Mesothelial cell of epicardium (in vitro differentiated cells): ENCODE measurements at places on chromosomes 3 and 15. TPM values are rescaled to one million over a fixed set of nuclear protein-coding genes. Genes with fewer than 3 reads are reported as not detected.

SLC41A3 gene
- total RNA-seq: 58.7 to 64.9 TPM (median 62.4 TPM) in 3 replicates

NANOGP8 gene
- total RNA-seq: 0.86 to 1.2 TPM (median 0.91 TPM) in 3 replicates

SPTBN5 gene
- total RNA-seq: 2.1 to 2.7 TPM (median 2.3 TPM) in 3 replicates

CHST13 gene
- not detected in 3 replicates for total RNA-seq

GUCA1C gene
- not detected in 3 replicates for total RNA-seq

LRRIQ4 gene
- 0.11 to 0.31 TPM (median 0.16 TPM) in 3 replicates for total RNA-seq

ARGFX gene
- not detected in 3 replicates for total RNA-seq

SPINK8 gene
- total RNA-seq: not detected in 3 replicates

ANO10 gene
- 27.1 to 30.5 TPM (median 29.8 TPM) in 3 replicates for total RNA-seq

RYR3 gene
- 2.9 to 3.8 TPM (median 2.9 TPM) in 3 replicates for total RNA-seq

TICRR gene
- 9.1 to 10.2 TPM (median 9.9 TPM) in 3 replicates for total RNA-seq

HIGD2B gene
- total RNA-seq: not detected in 3 replicates

ROBO2 gene
- 82.3 to 90.3 TPM (median 82.4 TPM) in 3 replicates for total RNA-seq

PODXL2 gene
- 25.5 to 29.7 TPM (median 27.1 TPM) in 3 replicates for total RNA-seq

IL5RA gene
- total RNA-seq: not detected in 3 replicates

ITGA11 gene
- 2.3 to 3.5 TPM (median 2.7 TPM) in 3 replicates for total RNA-seq

DNA sequence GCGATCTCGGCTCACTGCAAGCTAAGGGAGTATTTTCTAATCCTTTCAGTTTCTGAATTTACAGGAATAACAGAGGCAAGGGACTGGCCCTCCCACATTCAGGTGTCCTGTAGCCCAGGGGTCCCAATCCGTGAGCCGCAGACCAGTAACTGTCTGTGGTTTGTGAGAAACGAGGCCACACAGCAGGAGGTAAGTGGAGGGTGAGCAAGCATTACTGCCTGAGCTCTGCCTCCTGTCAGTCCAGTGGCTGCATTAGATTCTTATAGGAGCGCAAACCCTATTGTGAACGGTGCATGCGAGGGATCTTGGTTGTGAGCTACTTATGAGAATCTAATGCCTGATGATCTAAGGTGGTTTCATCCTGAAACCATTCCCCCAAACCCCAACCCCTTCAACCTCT, 5.0 kb upstream of the IL17RC start:
- peaks cover 8% of the 10 kb centered on the region for H3K36me3 ChIP-seq
- no peaks in the 10 kb centered on the region for H3K27me3 ChIP-seq
- no peak overlapping the region for H3K4me3 ChIP-seq

DNA sequence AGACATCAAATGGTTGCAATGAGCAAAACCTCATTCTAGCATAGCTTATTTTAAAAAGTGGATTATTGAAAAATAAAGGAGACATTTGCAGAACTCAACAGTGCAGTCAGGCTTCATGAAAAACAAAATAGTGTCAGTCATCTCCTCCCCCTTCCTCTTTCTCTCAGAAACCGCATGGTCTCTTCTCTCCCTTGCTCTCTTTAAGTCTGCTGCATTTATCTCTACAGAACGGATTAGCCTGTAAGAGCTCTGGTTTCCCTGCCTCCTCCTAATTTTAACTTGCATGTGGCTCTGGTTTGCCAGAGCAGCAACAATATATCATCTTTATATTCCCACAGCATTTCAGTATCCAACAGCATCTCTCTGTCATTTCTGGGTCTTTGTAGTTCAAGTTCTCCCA, 609.0 kb downstream of the MECOM start:
- no peak for DNase-seq
- H3K27ac ChIP-seq: no peak overlapping the region
- H3K4me3 ChIP-seq: no peak overlapping the region
- no peaks in the 10 kb centered on the region for H3K36me3 ChIP-seq
- peaks cover 1% of the 10 kb centered on the region for H3K27me3 ChIP-seq

GRCh38 chr15:39997031-39997430, 42.0 kb downstream of the SRP14 start:
- no peaks in the 10 kb centered on the region for H3K27me3 ChIP-seq
- no peak for DNase-seq
- H3K4me3 ChIP-seq: no peak overlapping the region
- H3K27ac ChIP-seq: no peak overlapping the region

DNA sequence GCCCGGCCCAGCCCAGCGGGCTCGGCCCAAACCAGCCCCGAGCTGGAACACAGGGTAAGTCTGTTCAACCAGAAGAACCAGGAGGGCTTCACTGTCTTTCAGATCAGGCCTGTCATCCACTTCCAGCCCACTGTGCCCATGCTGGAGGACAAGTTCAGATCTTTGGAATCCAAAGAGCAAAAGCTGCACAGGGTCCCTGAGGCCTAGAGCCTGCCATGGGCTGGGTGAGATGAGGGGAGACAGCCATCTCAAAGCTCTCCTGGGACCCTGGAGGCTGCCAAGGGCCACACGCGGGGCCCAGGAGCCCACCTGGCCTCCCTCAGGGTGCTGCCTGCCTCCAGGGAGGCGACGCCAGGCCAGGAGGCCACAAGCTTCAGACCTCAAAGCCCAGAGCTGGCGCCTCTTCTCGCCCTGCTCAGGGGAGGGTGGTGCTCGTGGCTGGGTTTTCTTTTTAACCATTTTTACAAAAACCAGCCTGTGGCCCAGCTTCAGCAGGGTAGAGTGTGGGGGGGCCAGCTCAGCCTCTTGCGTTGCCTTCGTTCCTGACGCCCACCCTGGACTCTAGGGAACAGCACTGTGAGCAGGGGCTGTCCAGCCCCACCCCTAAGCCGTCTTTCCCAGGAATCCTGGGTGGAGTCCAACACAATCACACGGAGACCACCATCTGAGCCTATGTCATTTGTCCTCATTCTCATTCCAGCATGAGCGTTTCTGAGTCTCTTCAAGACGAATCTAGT, 107.0 kb downstream of the ETFA start:
- no peaks in the 10 kb centered on the region for H3K27me3 ChIP-seq
- no peak overlapping the region for H3K4me3 ChIP-seq
- peaks cover 27% of the 10 kb centered on the region for H3K4me1 ChIP-seq

- peaks cover 5% of the 10 kb centered on the region for H3K36me3 ChIP-seq
- DNase-seq: no peak
- H3K4me1 ChIP-seq: peaks cover 24% of the 10 kb centered on the region
- no peak overlapping the region for H3K27ac ChIP-seq
Measured at GRCh38 chr15:62737551-62737950, 305.0 kb upstream of the TPM1 start.

DNA sequence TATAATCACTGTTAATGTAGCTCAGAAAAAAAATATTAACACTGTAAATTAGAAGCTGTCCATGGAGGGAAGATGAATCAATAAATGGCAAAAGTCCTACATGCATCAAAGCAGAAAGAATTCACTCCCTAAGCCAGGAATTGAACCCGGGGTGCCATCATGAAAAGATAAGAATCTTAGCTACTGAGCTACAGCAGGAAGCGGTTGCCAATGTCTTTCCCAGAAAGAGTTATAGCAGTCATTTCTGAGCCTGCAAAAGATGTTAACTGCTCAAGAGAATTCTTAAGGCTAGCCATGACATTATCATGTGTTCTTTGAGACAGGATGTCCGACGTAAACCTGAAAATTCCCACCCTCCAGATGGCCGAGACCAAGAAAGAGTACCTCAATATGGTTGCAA, 47.4 kb upstream of the MKRN3 start:
- H3K36me3 ChIP-seq: no peaks in the 10 kb centered on the region
- no peaks in the 10 kb centered on the region for H3K4me1 ChIP-seq
- H3K4me3 ChIP-seq: no peak overlapping the region
- no peaks in the 10 kb centered on the region for H3K27me3 ChIP-seq

DNA sequence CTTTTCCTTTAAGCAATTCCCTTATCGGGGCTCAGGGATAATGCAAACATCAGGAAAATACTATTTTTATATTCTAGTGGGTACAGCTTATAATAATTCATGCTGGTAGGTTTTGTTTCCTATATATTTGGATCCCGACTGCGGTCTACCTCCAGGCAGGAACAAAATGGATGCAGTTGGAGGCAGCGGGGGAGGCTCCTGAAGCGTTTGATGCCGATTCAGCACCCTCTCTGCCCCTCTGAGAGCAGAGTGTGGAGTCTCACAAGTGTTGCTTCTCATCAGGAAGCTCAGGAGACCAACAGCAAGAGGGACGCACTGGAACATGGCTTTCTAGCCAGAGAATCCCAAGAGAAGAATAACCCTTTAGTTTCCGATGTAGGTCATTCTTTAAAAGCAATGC, 104.9 kb downstream of the RORA start:
- peaks cover 8% of the 10 kb centered on the region for H3K4me1 ChIP-seq
- no peaks in the 10 kb centered on the region for H3K36me3 ChIP-seq
- no peak overlapping the region for H3K27ac ChIP-seq
- no peak for DNase-seq
- H3K27me3 ChIP-seq: peaks cover 2% of the 10 kb centered on the region

GRCh38 chr3:87987952-87988351, 70.9 kb downstream of the CGGBP1 start:
- no peak overlapping the region for H3K4me3 ChIP-seq
- H3K36me3 ChIP-seq: no peaks in the 10 kb centered on the region
- no peaks in the 10 kb centered on the region for H3K27me3 ChIP-seq

GRCh38 chr3:17030956-17031652, 146.3 kb downstream of the PLCL2 start:
- peaks cover 12% of the 10 kb centered on the region for H3K27me3 ChIP-seq
- no peak overlapping the region for H3K27ac ChIP-seq
- H3K36me3 ChIP-seq: no peaks in the 10 kb centered on the region
- H3K4me1 ChIP-seq: peaks cover 1% of the 10 kb centered on the region
- H3K4me3 ChIP-seq: no peak overlapping the region
- no peak for DNase-seq

DNA sequence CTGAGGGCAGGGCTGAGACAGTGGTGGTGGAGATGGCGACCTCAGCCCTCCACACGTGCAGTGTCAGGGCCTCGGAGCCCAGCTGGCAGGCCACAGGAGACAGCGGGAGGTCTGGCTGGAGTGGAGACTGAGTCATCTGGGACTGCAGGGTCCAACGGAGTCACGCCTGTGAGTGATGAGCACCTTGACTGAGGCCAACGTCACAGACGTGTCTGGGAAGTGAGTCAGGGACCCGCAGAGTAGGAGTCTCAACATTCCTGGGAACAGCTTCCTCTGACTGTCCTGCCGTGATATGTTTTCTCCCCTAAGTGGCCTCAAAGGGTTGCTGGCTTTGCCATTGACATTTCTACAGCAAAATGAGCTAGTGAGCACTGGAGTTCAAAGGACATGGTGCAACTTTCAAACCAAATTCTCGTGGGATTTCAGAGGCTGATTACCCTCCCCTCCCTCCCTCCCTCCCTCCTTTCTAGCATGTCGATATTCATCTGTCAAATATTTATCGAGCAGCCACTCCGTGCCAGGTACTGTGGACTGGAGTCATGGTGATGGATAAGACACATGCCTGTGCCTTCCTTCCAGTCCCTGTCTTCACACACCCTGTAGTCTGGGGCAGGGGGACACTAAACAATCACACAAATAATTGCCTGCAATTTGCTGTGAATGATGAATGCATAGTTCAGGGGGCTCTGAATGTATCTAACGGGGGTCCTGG, 53.3 kb upstream of the AMOTL2 start:
- H3K4me3 ChIP-seq: no peak overlapping the region
- H3K27ac ChIP-seq: peak overlapping the region; percentile 45
- H3K27me3 ChIP-seq: no peaks in the 10 kb centered on the region
- no peak for DNase-seq
- H3K4me1 ChIP-seq: peaks cover 14% of the 10 kb centered on the region

- H3K4me1 ChIP-seq: peaks cover 10% of the 10 kb centered on the region
- no peaks in the 10 kb centered on the region for H3K36me3 ChIP-seq
- peaks cover 18% of the 10 kb centered on the region for H3K27me3 ChIP-seq
- H3K27ac ChIP-seq: no peak overlapping the region
Measured at GRCh38 chr15:85943791-85944190, 135.9 kb upstream of the AGBL1 start.

- no peak overlapping the region for H3K4me3 ChIP-seq
- no peak overlapping the region for H3K27ac ChIP-seq
- no peaks in the 10 kb centered on the region for H3K27me3 ChIP-seq
- H3K36me3 ChIP-seq: no peaks in the 10 kb centered on the region
- no peak for DNase-seq
Measured at GRCh38 chr3:81622395-81622794, 139.1 kb downstream of the GBE1 start.

GRCh38 chr3:113423699-113424098, 17.6 kb downstream of the CFAP44 start:
- no peak for DNase-seq
- H3K27ac ChIP-seq: no peak overlapping the region
- no peak overlapping the region for H3K4me3 ChIP-seq
- no peaks in the 10 kb centered on the region for H3K4me1 ChIP-seq

GRCh38 chr3:188154809-188155574, 1.0 kb downstream of the LPP start:
- DNase-seq: no peak
- peaks cover 48% of the 10 kb centered on the region for H3K4me1 ChIP-seq
- peak overlapping the region; percentile 75 for H3K4me3 ChIP-seq
- H3K27me3 ChIP-seq: peaks cover under 1% of the 10 kb centered on the region
- H3K27ac ChIP-seq: peak overlapping the region; percentile 83

DNA sequence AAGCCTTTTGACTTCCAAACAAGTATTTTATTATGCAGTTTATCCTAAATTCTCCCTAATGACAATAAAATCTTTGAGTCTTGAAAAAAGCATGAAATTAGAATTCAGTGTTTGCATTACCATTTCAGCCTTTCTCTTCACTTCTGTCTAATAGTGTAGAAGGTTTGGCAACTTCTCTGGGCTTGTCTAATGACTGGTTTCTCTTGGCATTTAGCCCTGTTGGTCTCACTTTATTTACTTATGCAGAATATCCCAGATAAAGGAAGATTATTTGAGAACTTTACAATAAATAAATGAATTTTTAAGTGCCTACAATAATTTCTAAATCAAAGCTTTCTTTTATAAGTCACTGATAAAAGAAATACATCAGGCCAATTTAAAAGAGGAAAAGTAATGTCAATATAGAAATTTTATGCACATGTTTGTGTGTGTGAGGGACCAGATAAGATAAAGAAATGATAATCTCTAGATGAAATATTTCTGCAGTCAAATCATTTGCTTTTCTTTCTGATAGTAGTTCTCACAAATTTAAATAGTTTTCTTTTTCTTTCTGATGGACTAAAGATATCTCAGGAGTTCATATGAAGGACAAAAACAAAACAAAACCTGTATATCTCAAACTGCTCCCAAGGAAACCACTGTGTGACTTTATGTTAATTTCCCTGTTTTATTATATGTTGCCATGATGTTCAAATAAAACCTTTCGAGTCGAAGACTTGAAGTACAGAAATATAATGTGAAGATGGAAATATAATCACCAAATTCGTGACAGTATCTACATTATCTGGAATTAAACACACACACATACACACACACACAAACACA, 533.1 kb upstream of the CBLB start:
- H3K27ac ChIP-seq: peak overlapping the region; percentile 87
- no peak for DNase-seq
- H3K36me3 ChIP-seq: no peaks in the 10 kb centered on the region
- H3K27me3 ChIP-seq: no peaks in the 10 kb centered on the region

GRCh38 chr3:14132689-14133088, 7.8 kb downstream of the TMEM43 start:
- H3K4me3 ChIP-seq: no peak overlapping the region
- no peak for DNase-seq
- H3K27ac ChIP-seq: no peak overlapping the region
- H3K36me3 ChIP-seq: peaks cover 29% of the 10 kb centered on the region
